Ascending aorta (tissue), 2 donors: ENCODE measurements at places on chromosomes 16 and 17. TPM values are rescaled to one million over a fixed set of nuclear protein-coding genes. Genes with fewer than 3 reads are reported as not detected.

GRCh38 chr16:2773188-2773968, 3.7 kb downstream of the ELOB start:
- no peaks in the 10 kb centered on the region for H3K27me3 ChIP-seq
- no peak for DNase-seq
- H3K4me3 ChIP-seq = no peak overlapping the region
- peaks cover 52% of the 10 kb centered on the region for H3K36me3 ChIP-seq

DNA sequence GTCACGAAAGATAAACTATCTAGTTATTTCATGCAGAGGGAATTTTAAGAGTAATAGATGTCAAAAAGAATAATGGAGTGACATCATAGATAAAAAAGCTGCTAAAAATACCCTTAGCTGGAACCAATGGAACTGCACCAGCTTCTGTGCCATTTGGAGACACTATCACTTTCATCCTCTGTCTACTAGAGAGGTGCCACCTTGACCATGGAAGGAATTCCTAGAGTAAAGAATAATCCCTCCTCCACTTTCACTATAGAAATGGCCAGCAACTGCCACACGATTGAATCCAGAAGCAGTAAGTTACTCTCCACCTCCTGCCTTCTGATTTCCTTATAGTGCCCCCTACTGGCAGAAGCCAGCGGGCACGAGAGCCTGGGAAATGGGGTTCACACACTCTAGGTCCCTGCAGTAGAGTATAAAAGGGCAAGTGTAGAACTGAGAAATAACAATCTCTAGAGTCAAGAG, 2.8 kb upstream of the ALDH3A2 start:
- H3K4me1 ChIP-seq = peaks cover 11% of the 10 kb centered on the region
- H3K36me3 ChIP-seq = no peaks in the 10 kb centered on the region
- peak overlapping the region; percentile 19 for H3K4me3 ChIP-seq

GRCh38 chr16:22284637-22285036, 12.6 kb upstream of the POLR3E start:
- no peak overlapping the region for H3K4me3 ChIP-seq
- H3K27ac ChIP-seq = no peak overlapping the region
- no peaks in the 10 kb centered on the region for H3K27me3 ChIP-seq
- H3K4me1 ChIP-seq = no peaks in the 10 kb centered on the region
- peaks cover 36% of the 10 kb centered on the region for H3K36me3 ChIP-seq

GRCh38 chr17:1227917-1228780, 42.1 kb upstream of the BHLHA9 start:
- no peak for DNase-seq
- no peaks in the 10 kb centered on the region for H3K36me3 ChIP-seq
- H3K27me3 ChIP-seq = peaks cover 18% of the 10 kb centered on the region
- H3K27ac ChIP-seq = no peak overlapping the region

GRCh38 chr16:71459510-71459909, 2.5 kb downstream of the ZNF23 start:
- no peak overlapping the region for H3K4me3 ChIP-seq
- H3K36me3 ChIP-seq = peaks cover 21% of the 10 kb centered on the region
- no peaks in the 10 kb centered on the region for H3K27me3 ChIP-seq

The NOXO1 gene
- total RNA-seq = not detected

The CORO6 gene
- total RNA-seq = 22.0 TPM

The TMIGD1 gene
- total RNA-seq = not detected

The TBC1D3H gene
- total RNA-seq = not detected

The TVP23C gene
- total RNA-seq = 5.5 TPM
